Activated CD4-positive, CD25-positive, alpha-beta regulatory T cell (primary cell): ENCODE measurements at places on chromosomes 16 and 17.

- no peak for DNase-seq
Observed at GRCh38 chr17:47897561-47897960, 1.5 kb downstream of the SP2 start.

DNA sequence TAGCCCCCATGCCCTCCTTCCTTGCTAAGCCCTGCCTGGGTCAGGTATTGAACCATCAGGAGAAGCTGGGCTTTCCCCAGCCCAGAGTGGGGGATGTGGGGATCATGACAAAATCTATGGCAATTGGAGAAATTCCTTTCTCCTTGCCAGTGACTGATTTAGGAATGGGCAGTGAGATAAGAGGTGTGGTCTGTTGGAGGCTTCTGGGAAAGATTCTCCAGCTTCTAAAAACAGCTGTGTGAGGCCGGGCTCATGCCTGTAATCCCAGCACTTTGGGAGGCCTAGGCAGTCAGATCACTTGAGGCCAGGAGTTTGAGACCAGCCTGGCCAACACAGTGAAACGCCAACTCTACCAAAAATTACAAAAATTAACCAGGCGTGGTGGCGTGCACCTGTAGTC, 69.1 kb downstream of the SRCIN1 start:
- no peak for DNase-seq

DNA sequence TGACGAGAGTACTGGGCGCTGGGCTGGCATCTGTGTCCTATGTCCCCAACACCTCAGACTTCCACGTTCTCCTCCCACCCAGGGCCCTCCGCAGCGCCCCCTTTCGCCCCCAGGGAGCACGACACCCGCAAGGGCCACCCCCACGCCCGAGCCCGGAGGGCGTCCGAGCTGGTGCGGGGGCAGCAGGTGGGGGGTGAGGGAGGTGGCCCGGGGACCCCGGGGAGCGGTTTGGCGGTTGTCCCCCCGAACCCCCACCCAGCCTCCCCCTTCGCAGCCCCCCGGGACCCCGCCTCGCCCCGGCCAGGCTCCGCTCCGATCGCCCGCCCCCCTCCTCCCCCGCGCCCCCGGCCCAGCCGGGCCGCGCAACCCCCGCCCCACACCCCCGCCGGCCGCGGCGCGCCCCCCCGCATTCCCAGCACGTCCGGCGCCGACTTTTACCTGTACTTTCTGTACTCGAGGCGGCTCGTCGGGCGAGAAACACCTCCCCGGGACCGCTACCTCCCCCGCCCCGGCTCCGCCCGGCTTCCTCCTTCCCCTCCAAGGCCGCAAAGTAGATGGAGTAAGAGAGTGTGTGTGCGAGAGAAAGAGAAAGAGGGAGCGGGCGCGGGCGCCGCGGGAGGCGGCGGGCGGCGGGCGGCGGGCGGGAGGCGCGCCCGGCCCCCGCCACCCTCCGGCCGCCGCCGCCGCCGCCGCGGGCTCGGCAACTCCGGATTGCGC, 901 bp downstream of the CDYL2 start:
- DNase-seq = no peak

DNA sequence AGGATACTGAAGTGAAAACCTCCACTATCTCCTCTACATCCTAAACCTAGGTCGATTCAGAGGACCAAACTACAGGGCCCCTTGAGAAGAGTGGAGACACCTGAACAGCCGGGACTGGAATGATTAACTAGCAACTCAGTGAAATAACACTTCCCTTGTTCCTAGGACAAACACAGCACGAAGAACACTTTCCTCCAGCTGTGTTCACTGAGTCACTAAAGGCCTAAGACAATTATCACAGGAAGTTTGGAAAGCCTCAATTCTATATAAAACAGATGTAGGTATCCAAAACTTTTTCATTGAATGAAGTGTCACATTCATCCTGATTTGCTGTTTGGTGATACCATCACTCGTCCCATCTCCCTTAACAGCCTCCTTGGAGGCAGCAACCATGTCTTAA, 15.5 kb upstream of the CUEDC1 start:
- DNase-seq = no peak

- no peak for DNase-seq
Observed at GRCh38 chr17:78396441-78397337, 18.2 kb downstream of the PGS1 start.

DNA sequence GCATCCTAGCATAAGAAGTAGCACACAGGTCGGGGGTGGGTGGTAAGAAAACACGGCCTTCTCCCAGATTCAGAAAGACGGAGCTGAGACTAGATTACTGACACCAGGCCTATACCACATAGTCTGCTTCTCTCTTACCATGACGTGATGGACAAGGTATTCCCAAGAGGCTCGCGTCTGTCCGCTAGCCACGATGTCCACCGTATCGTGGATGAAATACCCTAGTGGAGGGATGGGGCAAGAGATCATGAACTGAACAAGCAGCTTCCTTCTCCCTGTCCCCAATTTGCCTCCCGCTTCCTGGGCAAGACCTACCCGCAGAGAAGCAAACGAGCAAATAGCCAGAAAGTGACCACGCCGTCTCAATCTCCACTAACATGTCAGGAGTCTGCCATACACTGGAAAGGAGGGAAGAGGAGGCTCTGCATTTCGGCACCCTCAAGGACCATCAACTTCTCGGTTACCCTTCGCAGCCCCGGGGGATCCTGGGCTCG, 820 bp downstream of the TLCD1 start:
- no peak for DNase-seq

DNA sequence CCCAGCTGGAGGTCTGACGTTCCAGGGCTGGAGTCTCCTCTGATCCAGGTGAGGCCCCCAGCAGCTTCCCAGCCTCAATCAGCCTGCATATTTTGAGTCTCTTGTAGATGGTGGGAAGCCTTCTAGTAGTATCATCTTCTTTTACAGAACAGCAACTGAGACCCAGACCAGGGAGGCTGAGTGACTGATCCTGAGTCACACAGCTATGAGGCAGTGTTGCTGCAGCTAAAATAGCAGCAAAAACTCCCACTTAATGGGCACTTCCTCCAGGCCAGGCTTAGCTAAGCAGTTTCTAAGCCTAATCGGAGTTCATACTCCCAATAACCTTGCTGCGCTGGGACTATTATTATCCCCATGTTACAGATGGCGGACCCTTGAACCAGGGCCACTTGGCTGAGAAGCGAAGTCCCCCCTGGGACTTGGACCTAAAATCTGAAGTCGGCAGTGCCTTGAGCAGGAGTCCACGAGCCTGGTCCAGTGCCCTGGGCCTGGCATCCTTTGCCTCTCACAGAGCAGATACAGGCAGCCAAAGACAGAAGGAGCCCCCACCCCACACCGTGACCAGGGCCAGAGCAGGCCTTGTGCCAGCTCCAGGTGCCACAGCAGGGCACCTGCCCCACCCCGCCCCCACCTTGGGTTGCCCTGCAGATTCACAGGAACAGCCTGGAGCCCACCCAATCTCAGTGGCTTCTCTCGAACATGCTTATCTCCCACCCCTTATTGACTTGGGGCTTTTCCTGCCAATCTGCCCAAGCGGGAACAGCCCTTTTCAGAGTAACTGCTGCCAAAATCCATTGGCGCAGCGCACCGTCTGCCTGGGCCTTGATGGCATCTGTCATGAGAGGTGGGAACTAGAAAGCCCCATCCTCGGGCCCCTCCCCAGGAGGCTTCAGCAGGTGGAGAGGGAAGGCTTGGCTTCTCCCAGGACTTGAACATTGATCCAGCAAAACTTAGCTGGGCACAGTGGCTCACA, 65.1 kb downstream of the SOCS1 start:
- no peak for DNase-seq

DNA sequence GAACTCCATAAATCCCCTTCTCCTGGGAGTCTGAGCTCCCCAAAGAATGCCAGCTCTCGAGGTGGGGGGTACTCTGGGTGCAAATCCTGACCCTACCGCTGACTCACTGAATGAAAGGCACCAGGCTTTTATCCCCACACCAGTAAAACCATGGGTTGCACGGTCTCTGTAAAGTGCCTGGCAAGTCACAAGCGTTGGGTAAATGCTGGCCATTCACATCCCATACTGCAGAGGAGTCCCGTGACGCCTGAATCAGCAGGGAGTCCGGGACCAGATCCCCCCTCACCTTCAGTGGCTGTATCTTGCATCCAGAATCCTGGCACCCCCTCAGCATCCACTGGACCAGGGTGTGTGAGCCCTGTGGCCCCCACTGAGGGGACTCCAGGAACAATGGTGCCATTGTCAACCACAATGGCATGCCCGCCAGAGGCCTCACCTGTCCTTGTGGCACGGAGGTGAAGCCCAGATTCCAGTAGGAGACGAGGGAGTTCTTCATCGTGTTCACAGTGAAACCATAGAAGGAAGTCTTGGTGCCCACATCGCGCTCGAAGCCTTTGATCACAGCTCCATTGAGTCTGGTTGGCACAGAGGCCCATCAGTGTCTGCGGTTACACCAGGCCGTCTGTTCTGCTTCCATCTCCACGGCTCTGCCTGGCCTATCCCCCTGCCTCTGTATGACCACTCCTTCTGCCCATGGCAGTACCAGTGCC, 13.3 kb downstream of the ST6GALNAC2 start:
- DNase-seq = no peak

DNA sequence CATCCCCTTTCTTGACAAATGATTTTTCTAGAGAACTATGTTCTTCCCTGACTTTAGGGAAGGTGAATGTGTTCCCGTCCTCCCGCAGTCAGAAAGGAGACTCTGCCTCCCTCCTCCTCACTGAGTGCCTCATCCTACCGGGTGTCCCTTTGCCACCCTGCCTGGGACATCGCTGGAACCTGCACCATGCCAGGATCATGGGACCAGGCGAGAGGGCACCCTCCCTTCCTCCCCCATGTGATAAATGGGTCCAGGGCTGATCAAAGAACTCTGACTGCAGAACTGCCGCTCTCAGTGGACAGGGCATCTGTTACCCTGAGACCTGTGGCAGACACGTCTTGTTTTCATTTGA, 7.4 kb downstream of the NAT9 start:
- no peak for DNase-seq

DNA sequence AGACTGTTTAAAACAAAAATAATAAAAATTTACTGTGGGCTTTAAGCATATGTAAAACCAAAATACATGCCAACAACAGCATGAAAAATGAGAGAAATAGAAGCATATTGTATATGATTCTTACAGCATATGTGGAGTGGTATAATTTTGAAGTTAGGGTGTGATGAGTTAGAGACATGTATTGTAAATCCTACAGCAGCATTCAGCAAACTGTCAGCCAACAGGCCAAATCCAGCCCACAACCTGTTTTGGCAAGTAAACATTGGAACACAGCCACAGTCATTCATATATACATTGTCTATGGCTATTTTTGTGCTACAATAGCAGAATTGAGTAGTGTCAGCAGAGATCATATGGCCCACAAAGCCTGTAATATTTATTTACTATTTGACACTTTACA, 42.3 kb downstream of the ZNF18 start:
- DNase-seq = no peak

GRCh38 chr16:74998481-74999218, at the start of gene ZNRF1:
ZNRF1 (plus strand) TSS chr16:74999024; CDS start chr16:74999672, 648 bp downstream.
- peak; percentile 71 for DNase-seq

DNA sequence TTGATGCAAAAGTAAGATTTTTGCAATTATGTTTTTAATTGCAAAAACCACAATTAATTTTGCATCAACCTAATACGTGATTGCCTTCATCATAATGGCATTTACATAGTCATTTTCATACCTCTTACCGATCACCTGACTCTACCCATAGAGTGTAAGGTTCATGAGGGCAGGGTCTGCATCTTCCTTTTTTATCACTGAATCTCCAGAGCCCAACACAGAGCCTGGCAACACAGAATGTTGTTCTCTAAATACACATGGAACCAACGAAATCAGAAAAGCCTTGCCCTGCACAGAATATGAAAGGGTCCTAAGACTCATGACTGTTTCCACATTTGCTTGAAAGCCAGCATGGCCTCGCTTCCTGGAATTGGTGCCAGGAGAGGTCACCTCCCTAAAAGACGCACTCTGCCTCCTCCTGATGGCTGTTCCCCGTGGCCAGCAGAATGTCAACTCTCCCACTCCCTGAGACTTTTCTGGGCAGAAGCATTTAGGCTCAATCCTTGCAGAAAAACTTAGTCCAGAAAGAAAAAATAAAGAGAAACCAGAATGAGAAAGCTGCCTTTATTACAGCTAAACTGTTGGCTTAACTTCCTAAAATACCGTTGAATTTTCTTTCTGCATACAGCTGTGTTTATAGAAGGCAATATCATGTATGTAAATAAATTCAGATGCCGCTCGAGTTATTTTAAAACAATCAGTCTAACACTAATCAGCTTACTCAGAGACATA, 327.8 kb upstream of the MAF start:
- DNase-seq = no peak

- no peak for DNase-seq
Observed at GRCh38 chr16:58960034-58960433, 225.9 kb upstream of the GOT2 start.
